ENCODE measurements at places on chromosomes 11 and 22. TPM values are rescaled to one million over a fixed set of nuclear protein-coding genes. Genes with fewer than 3 reads are reported as not detected.

DNA sequence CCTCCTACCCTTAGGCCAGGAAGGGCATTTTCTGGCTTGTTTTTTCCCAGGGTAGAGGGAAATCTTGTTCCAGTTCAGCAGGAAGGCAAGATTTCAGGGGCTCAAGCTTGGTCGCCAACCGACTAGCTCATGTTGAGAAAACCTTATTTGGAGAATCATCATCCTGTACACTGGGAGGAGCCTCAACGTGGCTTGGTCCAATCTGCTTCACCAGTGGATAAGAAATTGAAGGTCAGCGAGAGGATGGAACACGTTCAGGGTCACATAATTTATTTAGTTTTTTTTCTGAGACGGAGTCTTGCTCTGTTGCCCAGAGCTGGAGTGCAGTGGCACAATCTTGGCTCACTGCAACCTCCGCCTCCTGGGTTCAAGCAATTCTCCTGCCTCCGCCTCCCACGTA lies 20.5 kb downstream of the FADS2 start:
- DNase-seq: no peak

The CARD18 gene
- total RNA-seq: not detected

GRCh38 chr11:70528794-70529580 lies 130.7 kb downstream of the CTTN start:
- no peak for DNase-seq

The OLFML1 gene
- total RNA-seq: not detected

- no peak for DNase-seq
Measured at GRCh38 chr11:45436966-45437365, 150.8 kb upstream of the SYT13 start.

DNA sequence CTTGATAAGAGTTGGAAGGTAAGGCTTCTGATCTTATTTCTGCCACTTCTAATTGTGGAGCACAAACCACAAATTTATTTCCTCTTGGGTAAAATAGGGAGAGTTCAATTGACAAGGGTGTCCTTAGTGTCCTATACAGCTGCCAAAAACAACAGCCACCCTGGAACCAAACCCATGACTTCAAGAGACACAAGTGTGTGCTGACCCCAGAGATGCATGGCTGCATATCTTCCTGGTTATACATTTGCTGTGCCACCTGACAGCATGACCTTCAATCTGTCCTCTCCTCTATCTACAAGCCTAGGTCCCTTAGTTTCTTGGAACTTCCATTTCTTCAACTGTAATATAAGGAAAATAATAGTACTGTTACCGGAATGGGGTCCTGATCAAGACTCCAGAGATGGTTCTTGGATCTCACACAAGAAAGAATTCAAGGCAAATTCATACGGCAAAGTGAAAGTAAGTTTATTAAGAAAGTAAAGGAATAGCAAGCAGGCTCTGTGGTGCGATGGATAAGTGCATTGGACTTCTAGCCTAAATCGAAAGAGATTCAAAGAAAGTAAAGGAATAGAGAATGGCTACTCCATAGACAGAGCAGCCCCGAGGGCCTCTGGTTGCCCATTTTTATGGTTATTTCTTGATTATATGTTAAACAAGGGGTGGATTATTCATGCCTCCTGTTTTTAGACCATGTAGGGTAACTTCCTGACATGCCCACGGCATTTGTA lies 15.5 kb upstream of the TMEM123 start:
- no peak for DNase-seq

The CTSF gene
- total RNA-seq: 1.1 TPM

DNA sequence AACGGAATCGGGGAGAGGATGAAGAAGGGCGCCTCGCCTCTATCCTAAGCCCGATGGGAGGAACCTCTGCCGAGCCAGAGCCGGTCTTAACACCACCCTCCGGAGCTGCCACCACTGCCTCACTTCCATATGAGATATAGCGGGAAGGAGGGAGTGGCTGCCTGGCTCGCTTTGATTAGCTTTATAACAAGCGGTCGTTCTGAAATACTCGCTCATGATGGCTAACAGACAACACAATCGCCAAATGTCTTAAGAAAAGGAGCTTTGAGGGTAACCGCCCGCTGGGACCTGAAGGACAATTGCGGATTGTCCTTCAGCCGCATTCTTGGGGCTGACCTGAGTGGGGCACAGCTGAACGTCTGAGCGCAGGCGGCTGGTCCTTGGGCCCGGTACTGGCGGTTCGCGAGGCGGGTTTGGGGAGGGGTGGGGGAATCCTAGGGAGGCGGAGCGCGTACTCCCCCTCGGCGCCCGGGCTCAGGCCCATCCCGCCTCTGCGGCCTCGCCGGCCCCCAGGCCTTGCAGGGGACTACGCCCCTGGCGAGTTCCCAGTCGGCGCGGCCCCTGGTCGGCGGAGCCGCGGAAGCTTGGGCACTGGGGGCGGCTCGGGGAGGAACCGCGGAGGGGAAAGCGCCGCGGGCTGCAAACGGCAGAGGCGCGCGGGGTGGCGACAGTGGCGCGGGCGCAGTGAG lies at the start of gene PLAAT5:
Gene PLAAT5 (minus strand): TSS at position 617 of the 689 bp plus-strand sequence. CDS start 133 bp downstream, at position 484.
- DNase-seq: peak; percentile 86

- DNase-seq: no peak
Measured at GRCh38 chr11:114605370-114605769, 9.8 kb upstream of the NXPE4 start.

- no peak for DNase-seq
Measured at GRCh38 chr11:33642461-33643166, 58.0 kb downstream of the C11orf91 start.

GRCh38 chr22:49423125-49423650 lies 404.5 kb downstream of the BRD1 start:
- no peak for DNase-seq

GRCh38 chr11:31655483-31655882 lies 145.9 kb downstream of the ELP4 start:
- DNase-seq: peak; percentile 36

The ART5 gene
- 12.0 TPM for total RNA-seq

DNA sequence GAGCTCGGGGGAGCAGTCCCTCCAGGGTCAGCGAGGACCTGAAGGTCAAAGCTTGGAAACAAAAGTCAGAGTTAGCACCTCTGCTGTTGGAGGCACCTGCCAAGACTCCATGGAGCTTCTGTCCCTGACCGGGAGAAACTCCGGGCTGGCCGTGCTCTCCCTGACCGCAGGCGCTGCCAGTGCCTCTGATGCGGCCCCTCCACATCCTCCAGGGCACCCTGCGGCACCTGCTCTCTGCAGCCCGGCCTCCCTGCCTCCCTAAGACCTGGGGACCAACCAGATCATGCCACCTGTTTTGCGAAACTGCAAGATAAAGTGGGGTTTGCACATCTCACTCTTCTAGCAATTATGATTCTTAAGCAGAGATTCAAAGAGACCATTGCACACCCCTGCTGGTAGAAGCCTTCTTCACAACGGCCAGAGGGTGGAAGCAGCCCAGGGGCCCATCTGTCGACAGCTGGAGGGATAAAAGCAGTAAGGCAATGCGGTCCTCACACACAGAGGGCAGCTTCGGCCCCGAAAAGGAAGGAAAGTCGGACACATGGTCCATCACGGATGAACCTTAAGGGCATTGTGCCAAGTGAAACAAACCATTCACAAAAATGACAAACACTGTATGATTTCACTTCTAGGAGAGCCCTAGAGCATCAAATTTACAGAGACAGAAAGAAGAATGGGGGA lies 477.1 kb downstream of the BRD1 start:
- no peak for DNase-seq

GRCh38 chr11:66677599-66678375 lies at the start of gene RBM4B:
Gene RBM4B, minus strand, starts transcription at chr11:66677887. Its CDS starts 808 bp downstream, at chr11:66677079.
- DNase-seq: peak; percentile 98

DNA sequence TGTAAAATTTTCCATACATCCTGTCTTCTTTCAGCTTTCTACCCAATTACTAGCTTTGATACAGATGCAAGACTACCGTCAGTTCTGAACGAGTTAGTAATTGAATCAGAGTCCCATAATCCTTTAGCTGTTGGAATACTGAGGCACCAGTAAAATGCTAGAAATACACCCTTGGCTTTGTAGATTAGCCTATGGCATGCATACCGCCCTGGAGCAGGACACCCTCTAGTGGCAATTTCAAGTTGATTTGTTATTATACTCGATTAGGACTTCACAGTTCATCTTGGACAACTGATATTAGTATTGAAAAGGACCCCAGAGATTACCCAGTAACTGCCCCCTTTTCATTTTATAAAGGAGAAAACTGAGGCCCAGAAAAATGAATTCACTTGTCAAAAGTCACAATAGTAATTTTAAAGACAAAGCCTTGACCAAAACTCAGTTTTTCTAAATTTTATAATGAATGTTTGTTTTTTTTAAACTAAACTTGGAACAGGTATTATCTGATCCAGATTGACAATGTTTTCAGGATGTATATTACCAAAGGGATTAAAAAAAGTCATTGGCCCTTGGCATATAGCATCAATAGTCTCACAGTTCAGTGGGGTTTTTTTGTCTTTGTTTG lies 72.6 kb downstream of the HIPK3 start:
- DNase-seq: peak; percentile 44

The OR10A2 gene
- total RNA-seq: not detected

The SNRPD3 gene
- total RNA-seq: 195 TPM

The WNT11 gene
- 0.59 TPM for total RNA-seq

- no peak for DNase-seq
Measured at GRCh38 chr11:113278481-113278880, 35.9 kb upstream of the TTC12 start.

Data from neural progenitor cell (in vitro differentiated cells).